ENCODE measurements at places on chromosomes 4 and X. TPM values are rescaled to one million over a fixed set of nuclear protein-coding genes. Genes with fewer than 3 reads are reported as not detected.
A peak's percentile ranks its signal among the peaks of the same experiment; 100 is the strongest.

GRCh38 chr4:83757121-83757621, 221.3 kb downstream of the GPAT3 start:
- no peak for DNase-seq

The GPRIN3 gene
- total RNA-seq, result 46.4 TPM

GRCh38 chr4:76745240-76745639, 152.7 kb downstream of the SOWAHB start:
- DNase-seq, result no peak

The ADRA2C gene
- total RNA-seq, result not detected

DNA sequence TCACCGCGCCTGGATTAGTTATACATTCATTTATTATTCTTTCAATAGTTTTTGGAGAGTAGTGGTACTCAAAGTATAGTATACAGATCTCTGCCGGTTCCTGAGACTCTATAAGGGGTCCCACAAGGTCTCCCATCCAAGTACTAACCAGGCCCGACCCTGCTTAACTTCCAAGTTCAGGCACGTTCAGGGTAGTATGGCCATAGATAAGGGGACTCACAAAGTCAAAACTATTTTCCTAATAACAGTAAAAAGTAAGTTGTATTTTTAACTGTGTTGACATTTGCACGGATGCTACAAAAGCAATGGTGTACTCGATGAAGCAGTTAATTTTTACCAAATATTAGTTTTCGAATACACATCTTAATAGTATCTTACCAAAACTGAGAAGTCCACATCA, 84.4 kb upstream of the STK26 start:
- no peak for DNase-seq

The ADGRA3 gene
- total RNA-seq, result 2.2 TPM

The TMSB15A gene
- total RNA-seq, result not detected

DNA sequence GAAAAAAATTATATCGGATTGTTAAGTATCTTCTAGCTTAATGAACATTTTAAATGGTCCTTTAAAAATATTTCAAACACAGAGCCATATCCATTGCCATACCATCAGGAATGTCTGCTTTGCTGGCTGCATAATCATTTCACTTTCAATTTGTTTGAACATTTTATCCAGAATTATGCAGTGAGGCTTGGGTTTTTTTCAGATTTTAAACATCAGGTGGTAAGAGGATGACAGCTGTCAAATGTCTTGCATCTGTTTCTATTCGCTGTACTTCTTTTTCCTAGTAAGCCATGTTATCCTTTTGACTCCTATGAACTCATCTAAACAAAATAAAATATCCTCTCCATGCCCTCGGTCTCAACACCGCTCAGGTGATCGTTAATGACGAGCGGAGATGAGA, 802 bp downstream of the RFC1 start:
- DNase-seq, result no peak

DNA sequence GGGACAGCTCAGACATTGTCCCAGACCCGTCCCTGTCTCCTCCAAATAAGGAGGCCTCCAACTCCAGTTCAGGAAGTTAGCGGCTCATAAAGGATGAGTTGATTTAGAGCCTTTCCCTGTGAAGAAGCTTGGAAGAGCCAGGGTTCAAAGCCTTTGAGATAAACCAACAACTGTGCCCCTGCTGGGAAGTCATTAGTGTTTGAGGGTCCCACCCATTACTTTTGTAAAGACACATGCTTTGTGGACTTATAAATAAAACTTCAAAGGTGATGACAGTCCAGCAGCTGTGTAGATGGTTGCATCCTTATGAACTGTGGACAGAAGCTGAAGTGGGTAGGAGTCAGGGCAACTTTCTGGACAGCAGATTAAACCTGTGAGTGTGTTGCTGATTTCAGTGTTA, 86.0 kb upstream of the PGRMC2 start:
- DNase-seq, result no peak

DNA sequence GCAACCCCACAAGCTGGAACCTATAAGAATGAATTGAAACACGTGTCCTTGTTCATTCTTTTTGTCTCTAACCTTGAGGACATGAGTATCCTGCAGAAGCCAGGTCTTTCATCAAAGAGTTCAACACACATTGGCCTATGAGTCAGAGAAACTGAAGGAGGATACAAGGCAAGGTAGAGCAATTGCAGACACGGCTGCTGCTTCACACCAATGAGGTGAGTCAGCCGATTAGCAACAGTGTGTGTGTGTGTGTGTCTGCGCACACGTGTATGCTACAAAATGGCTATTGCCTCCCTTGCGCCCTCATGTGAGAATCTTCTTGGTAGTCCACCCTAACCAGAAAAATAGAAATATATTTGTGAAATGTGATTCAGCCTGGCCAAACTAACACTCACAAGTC, 1477.7 kb upstream of the IGFBP7 start:
- no peak for DNase-seq

The GK gene
- total RNA-seq, result 1.4 TPM

The TMEM156 gene
- 18.4 TPM for total RNA-seq

DNA sequence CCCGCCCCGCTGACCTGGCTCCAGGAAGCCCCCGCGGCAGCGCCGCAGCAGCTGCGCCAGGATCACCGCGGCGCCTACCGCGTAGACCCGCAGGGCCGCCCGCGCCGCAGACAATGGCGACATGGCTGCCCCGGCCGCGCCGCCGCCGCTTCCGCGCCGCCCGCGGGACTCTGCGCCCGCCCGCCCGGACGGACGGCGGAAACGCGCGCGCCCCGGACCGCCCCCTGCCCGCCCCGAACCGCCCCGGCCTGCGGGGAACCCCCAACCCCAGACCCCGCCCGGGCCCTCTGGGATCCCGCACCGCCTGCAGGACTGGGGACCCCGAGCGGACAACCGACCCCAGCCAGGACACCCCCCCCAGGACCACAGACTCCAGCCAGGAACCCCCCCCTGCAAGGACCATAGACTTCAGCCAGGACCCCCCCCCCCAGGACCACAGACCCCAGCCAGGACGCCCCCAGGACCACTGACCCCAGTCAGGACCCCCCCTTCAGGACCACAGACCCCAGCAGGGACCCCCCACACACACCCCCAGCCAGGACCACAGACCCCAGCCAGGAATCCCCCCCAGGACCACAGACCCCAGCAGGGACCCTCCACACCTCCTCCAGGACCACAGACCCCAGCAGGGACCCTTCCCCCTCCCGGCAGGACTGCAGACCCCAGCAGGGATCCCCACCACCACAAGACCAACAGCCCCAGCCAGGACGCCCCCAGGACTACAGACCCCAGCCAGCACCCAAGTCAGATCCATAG, at the start of the genes DHRSX and ZBED1:
Gene DHRSX, minus strand, starts transcription at position 174 of the 756 bp plus-strand sequence. Its CDS starts 51 bp downstream, at position 123.
Gene ZBED1, minus strand, starts transcription at position 174 of the 756 bp plus-strand sequence. CDS start 10,257 bp downstream, outside the sequence.
- peak; percentile 23 for DNase-seq

The LEF1 gene
- 409 TPM for total RNA-seq

The TRAM1L1 gene
- not detected for total RNA-seq

DNA sequence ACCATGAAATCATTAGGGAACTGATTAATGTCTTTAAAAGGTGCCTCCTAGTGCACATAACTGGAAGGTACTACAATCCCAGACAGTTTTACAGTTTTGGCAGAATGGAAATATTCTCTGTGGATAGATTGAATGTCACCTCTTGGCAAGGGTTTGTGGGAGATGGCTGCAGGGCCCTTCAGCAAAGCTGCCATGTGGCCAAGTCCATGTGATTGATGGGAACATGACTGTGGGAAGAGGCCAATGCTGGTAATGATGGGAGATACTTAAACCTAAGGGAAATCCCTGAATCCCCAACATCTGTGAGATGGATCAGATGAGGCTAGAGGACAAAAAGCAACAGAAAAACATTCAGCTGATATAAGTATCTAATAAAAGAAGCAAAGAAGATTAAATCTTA, 493.7 kb downstream of the MAGEE1 start:
- DNase-seq, result no peak

DNA sequence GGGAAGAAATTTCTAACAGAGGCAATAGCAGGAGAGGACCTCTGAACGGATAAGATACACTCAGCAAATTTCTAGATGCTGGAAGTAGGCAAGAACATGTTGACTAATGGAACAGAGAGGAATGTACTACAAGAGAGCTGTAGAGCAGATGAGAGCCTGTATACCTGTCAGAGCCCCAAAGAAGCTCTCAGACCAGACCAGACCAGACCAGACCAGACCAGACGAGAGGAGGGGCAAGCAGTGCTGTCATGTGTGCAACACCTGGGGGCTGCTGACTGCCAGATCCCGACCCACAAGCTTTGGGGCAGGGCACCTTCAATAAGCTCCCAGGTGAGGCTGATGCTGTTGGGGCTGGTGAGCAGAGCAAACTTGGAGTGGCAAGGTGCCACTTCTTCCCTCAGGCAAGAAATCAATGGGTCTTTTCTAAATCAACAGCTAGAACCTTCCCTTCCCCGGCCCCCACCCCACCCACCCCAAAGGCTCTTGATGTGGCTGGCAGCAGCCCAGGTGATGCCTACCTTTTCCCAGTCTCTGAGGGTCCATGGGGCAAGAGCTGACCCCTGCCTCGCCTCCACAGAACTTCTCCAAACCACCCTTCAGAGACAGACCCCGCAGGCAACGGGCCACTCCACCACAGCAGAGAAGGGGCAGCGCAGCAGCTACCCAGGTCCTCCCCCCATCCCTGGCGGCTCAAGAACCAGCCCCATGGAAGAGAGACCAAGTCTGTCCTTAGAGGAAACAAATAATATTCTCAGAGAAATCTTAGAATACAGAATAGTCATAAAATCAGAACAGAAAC, 32.7 kb downstream of the MECP2 start:
- DNase-seq, result no peak

DNA sequence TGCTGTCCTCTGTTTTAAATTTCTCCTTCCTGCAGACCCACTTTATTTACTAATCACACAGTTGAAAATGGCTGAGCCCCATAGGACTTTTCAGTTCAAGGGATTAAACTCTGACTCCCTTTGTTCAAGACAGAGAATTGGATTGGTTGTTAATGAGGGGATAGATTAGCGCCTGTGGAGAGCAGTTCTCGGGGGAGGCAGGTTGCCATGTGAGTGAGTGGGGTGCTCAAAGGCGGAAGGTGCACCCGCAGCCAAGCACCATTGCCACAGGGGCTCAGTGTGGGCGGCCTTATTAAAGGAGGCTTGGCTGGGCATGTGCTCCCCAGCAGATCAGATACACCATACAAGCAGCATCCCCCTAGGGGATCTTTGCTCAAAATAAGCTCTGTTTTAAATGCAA, 7.9 kb upstream of the CBR4 start:
- no peak for DNase-seq

DNA sequence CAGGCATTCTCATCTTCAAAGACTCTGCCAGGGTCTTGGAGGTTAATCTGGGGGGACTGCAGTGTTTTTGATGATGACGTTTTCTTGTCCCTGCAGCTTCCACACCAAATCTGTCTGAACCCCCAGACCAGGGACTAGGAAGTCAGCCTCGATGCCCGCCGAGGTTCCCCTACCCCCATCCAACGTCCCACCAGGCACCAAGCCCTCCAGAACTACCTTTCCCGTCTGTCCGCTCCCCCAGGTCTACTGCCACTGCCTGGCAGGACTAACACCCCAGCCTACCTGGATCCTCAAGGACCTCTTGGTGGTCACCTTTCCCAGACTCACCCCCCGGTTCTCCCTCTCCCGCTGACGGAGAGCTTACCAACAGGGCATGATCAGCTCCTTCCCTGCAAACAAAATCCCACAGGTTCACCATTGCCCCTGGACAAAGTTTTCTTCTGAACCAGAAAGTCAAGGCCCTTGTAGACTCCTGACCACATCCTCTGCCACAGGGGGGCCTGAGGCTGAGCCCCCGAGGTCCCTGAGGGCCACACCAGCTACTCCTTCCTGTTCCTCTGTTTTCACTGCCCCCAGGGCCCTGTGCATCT, 40.9 kb downstream of the HMX1 start:
- no peak for DNase-seq

The TEC gene
- 2.8 TPM for total RNA-seq

Measured in CD4-positive, alpha-beta T cell (primary cell).